ENCODE measurements at places on chromosomes 1 and 21. TPM values are rescaled to one million over a fixed set of nuclear protein-coding genes. Genes with fewer than 3 reads are reported as not detected.

GRCh38 chr21:40671716-40672115, 175.2 kb downstream of the DSCAM start:
- H3K27me3 ChIP-seq, result no peaks in the 10 kb centered on the region
- H3K4me1 ChIP-seq, result no peaks in the 10 kb centered on the region
- no peaks in the 10 kb centered on the region for H3K36me3 ChIP-seq
- H3K4me3 ChIP-seq, result no peak overlapping the region
- no peak for DNase-seq

- H3K4me1 ChIP-seq, result no peaks in the 10 kb centered on the region
- H3K27ac ChIP-seq, result no peak overlapping the region
- no peak overlapping the region for H3K4me3 ChIP-seq
- H3K36me3 ChIP-seq, result no peaks in the 10 kb centered on the region
- H3K27me3 ChIP-seq, result no peaks in the 10 kb centered on the region
These were observed 114.6 kb downstream of the LIPI start for GRCh38 chr21:14096172-14096571.

The ASB17 gene
- not detected for polyA plus RNA-seq

DNA sequence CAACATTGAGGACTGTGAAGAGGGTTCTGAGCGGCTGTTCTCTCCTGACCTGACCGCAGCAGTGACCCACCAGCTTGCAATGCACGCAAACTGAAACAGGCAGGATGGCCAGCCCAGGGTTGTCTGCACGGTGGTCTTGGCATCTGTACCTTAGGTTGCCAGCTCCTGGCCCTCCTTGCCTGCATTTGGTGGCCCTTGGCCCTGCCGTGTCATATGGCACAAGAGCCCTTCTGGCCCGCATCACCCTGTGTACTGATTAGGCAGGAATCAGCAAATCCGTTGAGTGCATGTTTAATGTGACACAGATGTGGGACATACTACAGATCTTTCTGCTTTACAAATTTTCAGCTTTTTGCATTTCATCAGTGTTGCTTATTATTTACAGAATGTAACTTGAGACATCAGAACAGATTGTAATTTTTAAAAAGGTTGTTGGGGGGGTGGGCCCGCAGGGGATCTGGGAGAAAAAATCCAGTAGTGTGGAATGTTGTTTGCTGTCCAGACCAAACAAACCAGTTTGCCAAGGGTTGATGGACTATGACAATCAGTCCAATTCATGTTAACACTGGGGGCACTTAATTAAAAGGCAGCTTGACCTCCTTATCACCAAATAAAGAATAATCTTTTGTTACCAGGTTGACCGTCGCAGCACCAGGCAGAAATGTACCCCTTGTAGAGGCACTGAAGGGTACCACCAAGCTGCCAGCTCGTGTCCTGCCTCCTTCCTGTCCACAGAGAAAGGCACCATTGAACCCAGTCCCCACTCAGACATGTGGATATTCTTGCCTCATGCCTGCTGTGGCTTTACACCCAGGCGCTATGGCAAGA, 132.6 kb downstream of the DHRS3 start:
- no peaks in the 10 kb centered on the region for H3K27me3 ChIP-seq
- no peak overlapping the region for H3K4me3 ChIP-seq
- H3K36me3 ChIP-seq, result peaks cover 20% of the 10 kb centered on the region
- peaks cover 12% of the 10 kb centered on the region for H3K4me1 ChIP-seq
- H3K27ac ChIP-seq, result no peak overlapping the region

- no peak overlapping the region for H3K27ac ChIP-seq
- no peaks in the 10 kb centered on the region for H3K4me1 ChIP-seq
- H3K36me3 ChIP-seq, result no peaks in the 10 kb centered on the region
- DNase-seq, result no peak
- no peak overlapping the region for H3K4me3 ChIP-seq
- H3K27me3 ChIP-seq, result no peaks in the 10 kb centered on the region
These were observed 164.8 kb upstream of the ZC3H12A start for GRCh38 chr1:37309574-37309973.

- no peak overlapping the region for H3K4me3 ChIP-seq
- H3K27me3 ChIP-seq, result no peaks in the 10 kb centered on the region
- peak overlapping the region; percentile 28 for H3K27ac ChIP-seq
- peaks cover 5% of the 10 kb centered on the region for H3K4me1 ChIP-seq
- H3K36me3 ChIP-seq, result peaks cover 4% of the 10 kb centered on the region
- peak; percentile 48 for DNase-seq
These were observed 55.9 kb downstream of the MRPS6 start for GRCh38 chr21:34129039-34129891.

The CFHR1 gene
- not detected for polyA plus RNA-seq

GRCh38 chr1:41241354-41241748, 755 bp downstream of the SCMH1 start:
- no peaks in the 10 kb centered on the region for H3K27me3 ChIP-seq
- peak overlapping the region; percentile 98 for H3K27ac ChIP-seq
- peak overlapping the region; percentile 86 for H3K4me3 ChIP-seq
- DNase-seq, result peak; percentile 78
- H3K36me3 ChIP-seq, result no peaks in the 10 kb centered on the region

DNA sequence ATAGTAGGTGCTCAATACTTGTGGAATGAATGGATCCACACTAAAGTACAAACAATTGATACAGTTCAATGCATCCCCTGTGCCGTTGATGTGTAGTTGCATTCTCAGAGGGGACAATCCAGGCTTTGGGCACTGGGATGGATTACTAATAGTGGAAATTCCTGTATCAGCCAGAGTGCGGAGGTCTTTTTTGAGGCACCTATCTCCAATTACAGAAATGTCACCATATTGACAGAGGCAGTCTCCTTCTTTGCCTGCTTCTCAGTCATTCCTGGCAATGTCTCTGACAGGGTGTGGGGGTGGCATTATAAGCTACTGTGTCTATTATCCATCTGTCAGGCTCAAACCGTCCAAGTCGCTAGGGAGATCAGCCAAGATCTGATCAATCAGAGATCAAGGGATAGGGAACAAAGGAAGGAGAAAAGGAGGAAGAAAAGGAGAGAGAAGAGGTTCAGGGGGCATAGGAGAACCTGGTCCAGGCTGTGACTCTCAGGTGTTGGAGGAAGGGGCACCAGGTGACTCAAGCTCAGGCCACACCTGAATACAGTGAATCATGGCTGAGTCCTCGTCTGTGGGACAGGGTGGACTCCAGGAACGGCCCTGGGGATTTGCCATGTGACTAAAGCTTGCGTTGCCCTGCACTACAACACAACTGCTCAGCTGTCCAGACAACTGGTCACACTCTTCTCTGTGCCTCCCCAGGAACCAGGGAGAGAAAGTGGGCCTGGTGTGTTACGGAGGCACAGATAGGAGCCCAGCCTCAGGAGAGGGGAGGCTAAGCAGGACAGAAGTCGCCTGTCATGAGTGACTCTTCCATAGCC, 3.4 kb upstream of the LAMB3 start:
- DNase-seq, result peak; percentile 80
- H3K27ac ChIP-seq, result peak overlapping the region; percentile 32
- no peaks in the 10 kb centered on the region for H3K27me3 ChIP-seq

The AVPR1B gene
- 0.10 TPM for polyA plus RNA-seq

- H3K27me3 ChIP-seq, result no peaks in the 10 kb centered on the region
- H3K4me1 ChIP-seq, result peaks cover 11% of the 10 kb centered on the region
- no peak overlapping the region for H3K4me3 ChIP-seq
These were observed 41.1 kb downstream of the SLC9A1 start for GRCh38 chr1:27113861-27114260.

GRCh38 chr1:182680408-182680807, 4.0 kb downstream of the RGS8 start:
- no peak overlapping the region for H3K27ac ChIP-seq
- H3K36me3 ChIP-seq, result no peaks in the 10 kb centered on the region
- no peaks in the 10 kb centered on the region for H3K4me1 ChIP-seq
- H3K27me3 ChIP-seq, result no peaks in the 10 kb centered on the region
- H3K4me3 ChIP-seq, result no peak overlapping the region

DNA sequence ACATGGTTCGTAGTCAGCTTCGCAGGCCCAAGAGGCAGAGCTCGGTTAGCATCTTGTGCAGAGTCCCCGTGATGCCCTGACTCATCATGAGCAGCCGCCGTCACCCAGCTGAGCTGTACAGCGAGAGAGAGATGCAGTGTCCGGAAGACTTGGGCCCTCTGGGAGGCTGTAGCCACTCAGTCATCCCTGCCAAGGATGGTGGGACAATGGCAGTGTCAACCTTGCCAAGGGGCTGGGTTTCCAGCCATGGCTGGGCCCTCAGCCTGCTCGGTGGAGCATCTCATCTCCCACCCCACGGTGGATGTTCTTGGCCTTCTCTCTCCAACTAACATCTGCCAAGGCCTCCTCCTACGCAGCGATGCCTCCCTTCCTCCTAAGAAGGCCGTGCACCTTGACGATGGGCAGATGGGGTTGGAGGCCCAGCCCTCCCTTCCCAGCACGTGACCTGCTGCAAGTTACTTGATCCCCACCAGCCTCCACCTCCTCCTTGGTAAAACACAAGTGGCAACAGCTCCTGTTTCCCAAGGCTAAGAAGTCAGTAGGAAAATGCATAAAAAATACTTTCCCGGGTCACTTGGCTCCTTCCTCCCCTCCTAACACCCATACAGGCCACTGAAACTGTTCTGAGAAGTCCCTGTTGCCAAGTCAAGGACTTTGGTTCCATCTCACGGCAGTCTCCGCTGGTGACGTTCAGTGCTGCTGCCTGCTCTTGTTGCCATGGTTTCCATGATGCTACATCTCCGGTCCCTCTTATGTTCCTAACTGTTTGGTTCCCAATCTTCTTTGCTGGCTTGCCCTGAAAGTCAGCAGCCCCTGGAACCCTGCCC, 384.7 kb upstream of the VAMP3 start:
- no peaks in the 10 kb centered on the region for H3K27me3 ChIP-seq
- DNase-seq, result no peak
- no peaks in the 10 kb centered on the region for H3K4me1 ChIP-seq

DNA sequence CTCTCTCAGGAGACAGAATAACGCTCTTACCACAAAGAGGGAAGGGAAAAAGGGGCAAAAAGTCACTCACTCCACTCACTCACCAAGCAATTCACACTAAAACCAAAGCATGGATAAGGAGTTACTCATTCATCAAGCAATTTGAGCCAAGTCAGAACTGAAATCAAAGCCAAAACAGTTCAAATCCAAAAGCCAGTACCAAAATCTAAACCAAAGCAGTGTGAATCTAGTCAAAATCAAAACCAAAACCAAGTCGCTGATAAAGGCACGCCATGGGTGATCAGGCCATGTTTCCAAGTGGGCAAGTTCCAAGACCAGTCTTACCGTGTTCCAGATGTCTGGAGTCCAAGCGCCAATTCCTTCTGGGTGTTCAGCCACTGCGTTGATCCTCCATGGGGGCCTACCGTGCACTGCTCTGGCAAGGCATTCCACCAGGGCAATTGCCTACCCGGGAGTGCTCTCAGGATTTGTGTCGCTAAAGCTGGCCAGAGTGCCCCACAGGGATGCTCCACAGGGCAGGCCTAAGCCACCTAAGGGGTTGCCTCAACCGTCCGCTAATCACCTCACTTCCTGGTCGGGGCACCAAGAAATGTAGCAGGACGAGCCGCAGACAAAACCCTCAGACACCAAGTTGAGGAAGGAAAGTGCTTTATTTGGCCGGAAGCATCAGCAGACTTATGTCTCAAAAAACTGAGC, 142.3 kb downstream of the TRIM33 start:
- no peaks in the 10 kb centered on the region for H3K27me3 ChIP-seq
- no peak overlapping the region for H3K4me3 ChIP-seq
- DNase-seq, result no peak
- H3K27ac ChIP-seq, result no peak overlapping the region
- no peaks in the 10 kb centered on the region for H3K36me3 ChIP-seq

- H3K27ac ChIP-seq, result no peak overlapping the region
- no peak overlapping the region for H3K4me3 ChIP-seq
- DNase-seq, result no peak
- H3K27me3 ChIP-seq, result peaks cover 3% of the 10 kb centered on the region
- H3K36me3 ChIP-seq, result no peaks in the 10 kb centered on the region
These were observed 18.0 kb downstream of the RHOU start for GRCh38 chr1:228753287-228753686.

DNA sequence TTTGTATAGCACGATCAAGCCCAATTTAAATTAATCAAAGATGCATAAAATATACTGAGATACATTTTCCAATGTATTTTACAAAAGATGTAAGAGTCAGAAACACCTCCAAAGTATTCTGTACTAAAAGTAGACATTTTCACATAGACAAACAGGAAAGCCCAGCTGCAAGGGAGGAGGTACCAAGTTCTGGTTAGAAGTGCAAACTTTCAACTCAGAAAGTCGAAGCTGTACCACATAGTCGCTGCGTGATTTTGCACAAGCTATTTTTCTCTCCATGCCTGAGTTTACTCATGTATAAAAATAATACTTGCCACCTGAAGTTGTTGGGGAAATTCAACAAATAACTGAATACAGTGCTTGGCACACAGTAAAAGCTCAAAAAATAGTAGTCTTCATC, 5.6 kb upstream of the HNRNPU start:
- peaks cover 8% of the 10 kb centered on the region for H3K4me1 ChIP-seq
- no peak overlapping the region for H3K4me3 ChIP-seq
- no peaks in the 10 kb centered on the region for H3K27me3 ChIP-seq
- H3K27ac ChIP-seq, result no peak overlapping the region
- no peaks in the 10 kb centered on the region for H3K36me3 ChIP-seq

GRCh38 chr1:77589231-77589630, 93.2 kb downstream of the ZZZ3 start:
- DNase-seq, result no peak
- H3K4me1 ChIP-seq, result no peaks in the 10 kb centered on the region
- peaks cover 17% of the 10 kb centered on the region for H3K36me3 ChIP-seq
- no peak overlapping the region for H3K4me3 ChIP-seq
- H3K27me3 ChIP-seq, result no peaks in the 10 kb centered on the region
- no peak overlapping the region for H3K27ac ChIP-seq

DNA sequence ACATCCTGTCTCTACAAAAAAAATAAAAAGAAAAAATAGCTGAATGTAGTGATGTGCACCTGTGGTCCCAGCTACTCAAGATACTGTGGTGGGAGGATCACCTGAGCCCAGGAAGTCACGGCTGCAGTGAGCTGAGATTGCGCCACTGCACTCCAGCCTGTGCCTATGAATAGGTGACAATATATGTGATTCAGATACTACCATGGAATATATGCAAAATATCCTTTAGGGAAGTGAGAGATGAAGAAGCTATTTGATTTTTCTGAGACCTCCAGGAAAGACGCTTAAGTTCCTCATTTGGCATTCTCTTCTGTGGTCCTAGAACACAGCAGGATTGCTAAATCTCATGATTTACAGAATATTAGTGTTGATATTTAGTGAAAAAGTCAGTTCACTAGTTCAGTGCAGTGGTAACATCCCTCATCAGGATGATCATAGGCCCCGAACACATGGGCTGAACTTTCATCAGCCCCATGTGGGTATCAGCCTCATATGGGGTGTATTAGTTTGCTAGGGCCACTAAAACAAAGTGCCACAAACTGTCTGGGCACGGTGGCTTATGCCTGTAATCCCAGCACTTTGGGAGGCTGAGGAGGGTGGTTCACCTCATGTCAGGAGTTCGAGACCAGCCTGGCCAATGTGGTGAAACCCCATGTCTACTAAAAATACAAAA, 6.0 kb upstream of the VASH2 start:
- no peak overlapping the region for H3K27ac ChIP-seq
- H3K36me3 ChIP-seq, result no peaks in the 10 kb centered on the region
- no peak for DNase-seq
- H3K4me3 ChIP-seq, result no peak overlapping the region
- no peaks in the 10 kb centered on the region for H3K4me1 ChIP-seq
